Effector memory CD4-positive, alpha-beta T cell (primary cell): ENCODE measurements at places on chromosomes 2 and 18.

DNA sequence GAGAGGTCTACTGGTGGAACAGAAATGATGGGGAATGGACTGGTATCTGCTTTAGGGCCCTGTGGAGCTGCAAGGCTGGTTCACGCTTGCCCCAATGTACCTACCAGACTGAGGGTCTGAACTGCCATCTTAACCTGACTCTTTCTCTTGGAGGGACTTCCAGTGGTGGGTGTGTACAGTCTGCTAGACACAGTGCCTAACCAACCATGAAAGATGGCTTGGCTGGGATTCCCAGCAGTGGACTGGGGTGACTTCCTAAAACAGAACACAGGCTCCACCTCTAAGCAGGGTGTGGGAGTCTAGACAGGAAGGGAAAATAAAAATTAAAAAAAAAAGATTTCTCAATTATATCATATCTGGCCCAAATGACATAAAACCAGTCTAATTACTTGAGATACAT is 25.5 kb upstream of the MYO3B start:
- DNase-seq: no peak

- DNase-seq: no peak
Observed at GRCh38 chr2:218071218-218071937, 2.3 kb downstream of the RUFY4 start.

DNA sequence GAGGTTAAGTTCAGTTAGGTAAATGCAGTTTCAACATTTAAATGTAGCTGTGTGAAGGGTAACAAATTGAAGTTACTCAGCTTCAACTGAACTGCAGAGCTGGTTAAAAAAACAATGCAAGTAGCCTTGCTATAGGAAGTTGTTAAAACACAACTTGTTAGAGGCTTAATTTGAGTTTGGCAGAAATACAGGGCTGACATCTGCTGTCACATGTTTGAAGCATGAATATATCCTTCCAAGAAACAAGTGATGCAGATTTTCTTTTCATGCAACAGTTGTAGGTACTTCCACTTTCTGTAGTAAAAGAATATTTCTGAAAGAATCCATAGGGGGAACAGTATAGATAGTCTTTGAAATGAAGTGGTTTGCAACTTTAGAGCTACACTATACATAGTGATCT is 208.7 kb upstream of the RASGRP3 start:
- no peak for DNase-seq

DNA sequence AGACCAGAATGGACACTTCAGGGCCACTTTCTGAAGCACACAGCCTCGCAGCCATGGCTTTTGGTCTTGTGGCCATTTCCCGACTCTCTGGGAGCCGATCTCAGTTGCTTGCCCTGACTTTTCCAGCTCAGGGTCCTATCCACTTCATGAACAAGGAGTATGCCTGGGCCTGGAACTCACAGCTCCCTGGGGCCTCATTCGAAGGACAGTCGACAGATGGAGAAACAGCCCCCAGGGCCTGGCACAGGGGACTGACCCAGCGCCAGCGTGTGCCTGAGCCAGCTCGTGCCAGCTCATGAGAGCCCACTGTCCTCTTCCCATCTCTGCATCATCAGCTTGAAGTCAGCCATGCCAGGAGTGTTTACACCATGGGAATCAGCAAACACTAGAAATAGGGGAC is 134.6 kb upstream of the GPC1 start:
- no peak for DNase-seq

- no peak for DNase-seq
Observed at GRCh38 chr2:24046599-24046929, 627 bp downstream of the WDCP start.

DNA sequence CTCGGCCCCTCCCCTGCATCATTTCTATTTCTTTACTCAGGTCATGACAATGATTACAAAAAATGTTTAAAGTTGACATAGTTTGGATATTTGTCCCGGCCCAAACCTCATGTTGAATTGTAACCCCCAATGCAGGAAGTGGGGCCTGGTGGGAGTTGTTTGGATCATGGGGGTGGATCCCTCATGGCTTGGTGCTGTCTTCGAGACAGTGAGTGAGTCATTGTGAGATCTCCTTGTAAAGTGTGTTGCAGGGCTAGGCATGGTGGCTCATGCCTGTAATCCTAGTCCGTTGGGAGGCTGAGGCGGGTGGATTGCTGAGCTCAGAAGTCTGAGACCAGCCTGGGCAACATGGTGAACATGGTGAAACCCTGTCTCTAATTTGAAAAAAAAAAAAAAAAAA is 9.2 kb upstream of the MAP4K4 start:
- no peak for DNase-seq

DNA sequence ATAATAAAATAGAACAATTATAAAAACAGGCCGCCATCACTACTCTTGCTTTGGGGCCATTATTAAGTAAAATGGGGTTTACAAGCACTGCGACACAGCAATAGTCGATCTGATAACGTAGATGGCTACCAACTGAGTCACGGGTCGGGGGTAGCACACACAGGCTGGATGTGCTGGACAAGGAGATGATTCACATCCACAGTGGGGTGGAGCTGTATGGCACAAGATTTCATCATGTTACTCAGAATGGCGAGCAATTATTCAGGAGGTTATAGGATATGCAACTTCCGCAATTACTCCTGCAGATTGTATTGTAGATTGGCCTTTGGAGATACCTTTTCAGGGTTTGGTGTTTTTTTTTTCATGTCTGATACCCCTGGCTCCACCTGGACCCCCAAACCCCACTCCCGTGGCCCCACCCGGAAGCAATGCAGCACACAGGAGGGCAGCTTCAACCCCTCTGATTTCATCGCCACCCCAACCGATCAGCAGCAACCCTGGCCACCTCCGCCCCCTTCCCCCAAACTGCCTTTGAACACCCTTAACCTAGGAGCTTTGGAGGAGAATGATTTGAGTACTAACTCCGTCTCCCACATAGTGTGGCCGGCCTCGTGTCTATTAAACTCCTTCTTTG is 21.4 kb upstream of the MLPH start:
- no peak for DNase-seq

- no peak for DNase-seq
Observed at GRCh38 chr18:58908006-58908405, 43.3 kb downstream of the ZNF532 start.

GRCh38 chr2:178268435-178268834 is 74.1 kb downstream of the OSBPL6 start:
- no peak for DNase-seq

GRCh38 chr2:147648471-147648870 is 196.4 kb upstream of the ACVR2A start:
- DNase-seq: no peak

DNA sequence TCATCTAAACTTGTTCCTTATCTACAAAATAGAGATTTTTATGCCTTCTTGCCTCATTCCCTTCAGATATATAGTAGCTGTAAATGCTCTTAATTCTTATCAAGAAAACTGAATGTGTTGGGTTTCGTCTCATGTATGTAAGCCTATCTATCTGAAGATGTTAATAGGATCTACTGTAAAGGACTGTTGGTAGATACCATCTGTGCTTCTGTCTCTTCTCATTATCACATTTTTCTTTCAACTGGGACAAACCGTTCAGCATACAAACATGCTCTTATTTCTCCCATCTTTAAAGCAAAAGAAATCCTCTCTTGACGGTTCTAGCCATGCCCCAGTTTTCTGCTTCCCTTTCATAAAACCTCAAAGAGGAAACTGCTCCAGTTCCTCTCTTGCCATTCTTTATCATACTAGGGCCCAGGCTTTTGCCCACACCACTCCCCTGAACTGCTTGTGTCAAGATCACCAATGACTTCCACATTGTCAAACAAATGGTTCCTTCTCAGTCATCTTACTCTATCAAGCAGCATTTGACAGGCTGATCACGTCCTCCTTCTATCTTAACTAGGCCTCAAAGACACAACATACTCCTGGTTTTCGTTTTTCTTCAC is 88.7 kb downstream of the ARHGEF33 start:
- no peak for DNase-seq

DNA sequence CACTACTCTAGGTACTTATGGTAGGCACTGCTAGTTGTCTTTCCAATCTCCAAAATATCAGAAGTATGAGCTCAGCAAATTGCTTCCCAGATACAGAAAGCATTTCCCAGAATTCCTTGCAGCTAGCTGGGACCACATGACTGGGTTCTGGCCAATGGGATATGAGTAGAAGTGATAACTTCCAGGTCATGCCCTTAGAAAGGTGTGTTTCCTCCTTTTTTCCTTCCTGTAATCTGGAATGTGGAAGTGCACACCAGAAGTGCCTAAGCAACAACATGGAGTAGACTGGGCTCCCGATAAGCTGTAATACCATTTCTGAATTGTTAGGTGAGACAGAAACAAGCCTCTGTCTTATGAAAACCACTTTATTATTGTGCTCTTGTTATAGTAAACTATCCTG is 279.8 kb downstream of the ZNF385B start:
- no peak for DNase-seq

- DNase-seq: no peak
Observed at GRCh38 chr2:40962026-40962425, 510.1 kb upstream of the SLC8A1 start.

DNA sequence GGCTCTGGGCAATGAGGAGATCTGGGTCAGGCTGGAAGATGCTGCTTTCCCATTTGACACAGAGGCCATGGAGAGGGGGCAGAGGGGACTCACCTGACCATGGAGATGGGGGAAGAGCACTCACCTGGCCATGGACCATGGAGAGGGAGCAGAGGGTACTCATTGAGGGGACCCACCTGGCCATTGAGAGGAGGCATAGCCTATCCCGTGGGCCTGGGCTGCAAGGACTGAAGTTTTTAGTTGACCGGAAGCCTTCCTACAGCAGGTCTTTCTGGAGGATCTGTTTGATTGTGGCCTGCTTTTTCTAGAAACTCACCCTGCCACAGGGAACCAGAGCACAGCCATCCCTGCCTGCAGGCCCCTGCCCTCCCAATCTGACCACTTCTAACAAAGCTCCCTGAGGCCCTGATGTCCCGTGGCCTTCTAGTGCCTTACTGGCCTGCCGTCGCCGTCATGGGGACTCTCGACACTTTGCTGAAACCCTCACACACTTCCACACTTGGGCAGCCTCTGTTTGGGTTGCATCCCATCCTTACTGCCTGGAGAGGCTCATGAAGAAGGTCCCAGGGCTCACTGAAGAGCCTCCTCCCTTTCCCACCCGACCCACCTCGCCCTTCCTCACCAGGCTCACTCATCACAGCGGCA is 5.1 kb upstream of the PROM2 start:
- DNase-seq: no peak

DNA sequence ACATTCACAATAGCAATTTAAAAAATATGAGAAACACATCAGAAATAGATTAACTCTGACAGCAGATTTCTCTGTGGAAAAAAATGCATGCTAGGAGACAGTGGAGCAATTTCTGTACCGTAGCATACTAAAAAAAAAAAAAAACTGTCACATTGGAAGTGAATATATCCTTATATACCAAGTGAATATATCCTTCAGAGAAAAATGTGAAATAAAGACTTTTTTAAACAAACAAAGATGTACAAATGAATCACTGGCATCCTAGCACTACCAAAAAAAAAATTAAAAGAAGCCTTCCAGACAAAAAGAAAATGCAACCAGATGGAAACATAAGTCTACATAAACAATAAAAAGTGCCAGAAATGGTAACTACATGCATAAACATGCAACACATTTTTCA is 169.4 kb downstream of the NBAS start:
- no peak for DNase-seq

DNA sequence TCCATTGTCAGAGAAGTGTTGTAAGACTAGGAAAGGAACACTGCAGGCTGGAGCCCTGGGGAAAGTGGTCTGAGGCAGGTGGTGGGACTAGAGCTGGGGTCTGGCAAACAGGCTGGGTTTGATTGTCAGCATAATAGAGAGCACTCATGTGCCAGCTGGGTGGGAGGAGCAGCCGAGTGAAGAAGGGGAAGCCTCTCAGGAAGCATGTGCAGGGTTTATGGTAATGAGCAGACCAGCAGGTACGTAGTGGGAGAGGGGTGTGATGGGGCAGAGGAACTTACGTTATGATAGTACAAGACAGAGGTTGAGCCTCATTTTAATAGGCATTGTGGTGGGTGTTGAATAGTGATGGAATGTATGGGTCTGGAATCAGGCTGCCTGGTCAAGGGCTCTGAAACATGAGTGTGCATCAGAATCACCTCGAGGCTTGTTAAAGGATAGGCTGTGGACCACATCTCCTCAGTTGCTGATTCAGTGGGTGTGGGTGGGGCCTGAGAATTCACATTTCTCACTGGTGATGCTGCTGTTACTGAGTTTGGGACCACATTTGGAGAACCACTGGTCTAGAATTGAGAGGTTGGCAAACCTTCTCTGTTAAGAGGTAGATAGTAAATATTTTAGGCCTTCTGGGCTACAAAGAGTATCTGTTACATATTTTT is 1.7 kb upstream of the MGAT5 start:
- no peak for DNase-seq

DNA sequence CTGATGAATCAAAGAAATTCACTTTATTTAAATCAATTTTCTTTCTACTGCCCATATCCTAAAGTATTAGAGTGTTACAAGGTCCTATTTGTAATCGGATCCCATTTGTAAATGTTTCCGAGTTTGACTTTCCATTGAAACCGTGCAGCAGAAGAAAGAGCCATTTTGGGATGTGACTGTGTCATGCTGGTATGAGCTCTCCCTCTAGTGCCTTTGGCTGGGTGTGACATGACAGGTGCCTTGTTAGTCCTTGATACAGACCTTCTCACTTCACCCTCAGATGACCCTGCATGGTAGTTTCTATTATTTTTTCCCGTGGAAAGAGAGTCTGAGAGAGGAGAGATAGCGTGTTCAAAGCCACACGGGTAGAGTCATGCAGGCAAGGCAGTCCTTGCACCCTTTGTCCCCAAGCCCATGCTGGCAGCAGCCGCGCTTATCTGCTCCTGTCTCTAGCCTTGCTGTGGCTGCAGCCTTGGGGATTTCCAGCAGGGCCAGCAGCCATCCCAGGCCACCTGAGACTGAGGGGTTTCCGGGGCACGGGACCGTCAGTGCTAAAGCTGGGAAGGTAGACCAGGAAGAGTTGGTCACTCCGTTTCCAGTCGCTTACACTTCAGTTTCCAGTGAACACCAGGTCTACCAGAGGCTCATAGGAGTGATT is 21.4 kb downstream of the CHMP1B start:
- no peak for DNase-seq

GRCh38 chr2:211204456-211204855 is 648.1 kb downstream of the CPS1 start:
- no peak for DNase-seq

DNA sequence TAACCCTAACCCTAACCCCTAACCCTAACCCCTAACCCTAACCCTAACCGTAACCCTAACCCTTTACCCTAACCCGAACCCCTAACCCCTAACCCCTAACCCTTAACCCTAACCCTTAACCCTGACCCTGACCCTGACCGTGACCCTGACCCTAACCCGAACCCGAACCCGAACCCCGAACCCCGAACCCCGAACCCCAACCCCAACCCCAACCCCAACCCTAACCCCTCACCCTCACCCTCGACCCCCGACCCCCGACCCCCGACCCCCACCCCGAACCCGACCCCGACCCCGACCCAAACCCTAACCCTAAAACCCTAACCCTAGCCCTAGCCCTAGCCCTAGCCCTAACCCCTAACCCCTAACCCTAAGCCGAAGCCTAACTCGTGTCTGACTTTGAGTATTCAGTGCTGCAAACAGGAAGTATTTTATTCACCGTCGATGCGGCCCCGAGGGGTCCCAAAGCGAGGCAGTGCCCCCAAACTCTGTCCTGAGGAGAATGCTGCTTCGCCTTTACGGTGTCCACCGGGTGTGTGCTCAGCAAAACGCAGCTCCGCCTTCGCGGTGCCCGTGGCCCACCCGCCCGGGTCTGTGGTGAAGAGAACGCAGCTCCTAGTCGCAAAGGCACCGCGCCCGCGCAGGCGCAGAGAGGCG is 36.0 kb downstream of the FAM110C start:
- DNase-seq: no peak

GRCh38 chr18:36095936-36096519 is 28.7 kb upstream of the RPRD1A start:
- DNase-seq: no peak
